ENCODE measurements at places on chromosomes 4 and X.

DNA sequence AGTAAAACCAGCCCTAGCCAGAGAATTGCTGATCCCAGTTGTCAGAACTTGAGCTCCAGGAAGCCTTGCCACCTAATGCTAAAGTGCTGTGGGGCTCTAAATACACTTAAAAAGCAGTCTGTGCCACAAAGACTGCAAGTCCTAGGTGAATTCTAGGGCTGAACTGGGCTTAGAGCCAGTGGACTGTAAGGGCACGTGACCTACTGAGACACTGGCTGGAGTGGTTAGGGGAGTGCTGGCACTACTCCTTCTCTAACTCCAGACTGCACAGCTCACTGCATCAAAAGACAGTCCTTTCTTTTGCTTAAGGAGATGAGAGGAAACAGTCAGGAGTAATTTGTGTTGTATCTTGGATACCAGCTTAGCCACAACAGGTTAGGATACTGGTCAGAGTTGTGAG, 1240.2 kb downstream of the FAM133A start:
- DNase-seq = no peak

GRCh38 chrX:19775830-19776485, 111.4 kb downstream of the SH3KBP1 start:
- DNase-seq = no peak

GRCh38 chrX:13158911-13159310, 114.5 kb upstream of the FAM9C start:
- no peak for DNase-seq

DNA sequence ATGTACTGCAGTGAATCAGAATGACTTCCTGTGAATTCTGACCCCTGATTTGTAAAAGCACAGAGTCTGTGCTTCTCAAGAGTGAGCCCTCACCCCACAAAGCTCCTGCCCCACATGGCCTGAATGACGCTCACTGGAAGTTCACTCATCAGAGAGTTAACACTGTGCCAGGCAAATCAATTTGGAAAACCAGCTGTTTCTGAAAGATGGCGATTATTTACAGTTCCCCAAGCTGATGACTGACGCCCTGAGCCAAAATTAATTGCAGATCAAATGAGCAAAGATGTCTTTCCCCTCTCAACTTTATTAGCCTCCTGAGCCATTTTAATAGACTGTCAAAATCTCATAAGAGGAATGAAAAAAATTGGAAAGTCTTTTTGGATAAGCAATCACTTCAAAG, 118.0 kb downstream of the SLC2A9 start:
- no peak for DNase-seq

GRCh38 chr4:73853246-73853704, at the start of gene PF4V1:
TSS of gene PF4V1 (plus strand) at chr4:73853296. CDS start at chr4:73853363, 67 bp downstream.
- DNase-seq = no peak

DNA sequence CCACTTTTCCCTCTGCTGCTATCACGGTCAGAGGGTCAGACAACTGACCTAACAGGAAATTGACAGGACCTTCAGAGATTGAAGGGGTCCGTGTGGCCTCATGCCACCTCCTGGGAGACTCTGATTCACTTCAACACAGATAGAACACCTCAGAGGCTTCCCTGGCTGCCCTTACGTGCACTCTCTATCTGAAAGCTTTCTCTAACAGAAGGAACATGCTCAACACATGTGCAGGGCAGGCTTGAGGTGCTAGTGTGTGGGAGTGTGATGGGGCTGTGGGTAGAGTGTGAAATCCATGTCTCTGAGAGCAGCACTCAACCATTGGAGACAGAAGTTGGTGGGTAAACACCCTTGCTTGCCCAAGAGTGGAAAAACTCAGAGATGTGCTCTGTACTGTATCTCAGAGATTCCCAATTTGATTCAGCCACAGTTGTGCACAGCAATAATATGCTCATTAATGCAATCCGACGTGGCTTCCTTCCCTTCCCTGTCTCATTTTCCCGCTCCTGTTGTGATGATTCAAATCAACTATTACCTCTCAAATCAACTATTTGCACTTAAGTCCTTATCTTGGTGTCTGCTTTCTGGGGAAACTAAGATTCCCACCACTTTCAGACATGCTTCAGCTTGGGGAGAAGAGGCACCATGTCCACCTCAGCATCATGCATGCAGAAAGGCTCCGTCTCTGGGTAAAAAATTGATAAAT, 62.0 kb upstream of the MAGEB2 start:
- no peak for DNase-seq

GRCh38 chr4:164614999-164615398, 138.9 kb upstream of the SMIM31 start:
- DNase-seq = no peak

DNA sequence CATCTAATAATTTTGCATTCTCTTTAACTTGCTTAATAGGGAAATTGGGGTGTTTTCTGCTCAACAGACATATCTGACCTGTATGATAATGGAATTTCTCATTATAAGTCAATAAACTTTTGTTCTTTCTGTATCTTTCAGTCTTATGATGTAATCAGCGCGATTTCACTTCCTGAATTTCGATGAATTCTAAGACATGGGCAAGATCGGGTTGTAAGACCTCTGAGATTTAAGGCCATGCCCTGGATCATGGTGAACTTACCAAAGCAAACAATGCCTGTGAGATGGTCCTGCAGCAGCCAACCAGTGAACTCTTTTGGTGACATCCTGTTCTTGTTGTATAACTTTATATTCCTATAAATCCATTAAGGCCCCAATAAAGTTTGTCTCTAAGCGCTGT, 88.1 kb downstream of the NBDY start:
- no peak for DNase-seq

GRCh38 chr4:37482236-37482913, 203.8 kb downstream of the RELL1 start:
- no peak for DNase-seq

- DNase-seq = no peak
Measured at GRCh38 chr4:152860046-152860445, 76.1 kb upstream of the FHDC1 start.

- no peak for DNase-seq
Measured at GRCh38 chrX:48540028-48540375, 488 bp downstream of the TBC1D25 start.

All from activated CD4-positive, alpha-beta T cell treated with anti-CD3 and anti-CD28 coated beads, Interleukin-2, amount 50 U/mL, for 24 hours (primary cell).